Renal pelvis (tissue), 12 donors: ENCODE measurements at places on chromosomes 1 and 21. TPM values are rescaled to one million over a fixed set of nuclear protein-coding genes. Genes with fewer than 3 reads are reported as not detected.

GRCh38 chr1:56227886-56228285, 351.5 kb downstream of the PLPP3 start:
- DNase-seq, result no peak

GRCh38 chr1:175708787-175709186, 34.6 kb downstream of the TNR start:
- DNase-seq, result no peak

Gene DMBX1
- not detected for polyA plus RNA-seq

GRCh38 chr1:111585447-111586086, 34.0 kb upstream of the RAP1A start:
- no peak for DNase-seq

DNA sequence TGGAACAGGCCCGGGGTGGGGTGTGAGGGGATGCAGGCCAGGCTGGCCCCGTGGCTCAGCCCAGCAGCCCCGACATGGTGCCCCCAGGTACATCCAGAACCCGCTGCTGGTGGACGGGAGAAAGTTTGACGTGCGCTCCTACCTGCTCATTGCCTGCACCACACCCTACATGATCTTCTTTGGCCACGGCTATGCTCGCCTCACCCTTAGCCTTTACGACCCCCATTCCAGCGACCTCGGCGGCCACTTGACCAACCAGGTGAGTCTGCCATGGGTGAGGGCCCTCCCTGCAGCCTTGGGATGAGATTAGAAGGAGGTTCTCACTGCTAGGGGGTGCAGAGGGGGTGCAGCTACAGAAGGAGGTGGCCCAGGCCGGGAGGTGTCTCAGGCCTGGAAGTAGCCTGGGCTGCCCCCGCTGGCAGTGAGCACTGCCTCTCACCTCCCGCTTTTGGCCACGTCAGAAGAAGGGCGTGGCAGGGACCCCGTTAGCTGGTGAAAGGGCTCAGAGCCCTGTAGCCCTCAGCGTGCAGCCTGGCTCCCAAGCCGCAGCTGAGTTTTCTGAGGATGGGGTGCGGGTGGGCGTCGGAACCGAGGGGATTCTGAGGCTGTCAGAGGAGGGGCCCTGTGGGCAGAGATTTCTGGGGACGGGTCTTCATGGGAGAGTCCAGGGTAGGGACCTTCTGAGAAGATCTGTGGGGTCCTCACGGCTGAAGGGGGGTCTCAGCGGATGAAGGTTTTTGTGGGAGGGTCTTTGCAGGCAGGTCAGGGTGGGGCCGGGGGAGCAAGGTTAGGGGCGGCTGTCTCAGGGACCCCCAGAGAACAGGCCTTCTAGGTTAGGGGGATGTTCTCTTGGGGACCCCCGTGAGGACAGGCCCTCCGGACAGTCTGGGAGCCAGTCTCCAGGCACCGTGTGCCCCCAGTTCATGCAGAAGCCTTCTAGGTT, 10.4 kb downstream of the TTLL10 start:
- DNase-seq, result no peak
